COR-L47 (cell line): ENCODE measurements at places on chromosomes 2 and 18.
A peak's percentile ranks its signal among the peaks of the same experiment; 100 is the strongest.

DNA sequence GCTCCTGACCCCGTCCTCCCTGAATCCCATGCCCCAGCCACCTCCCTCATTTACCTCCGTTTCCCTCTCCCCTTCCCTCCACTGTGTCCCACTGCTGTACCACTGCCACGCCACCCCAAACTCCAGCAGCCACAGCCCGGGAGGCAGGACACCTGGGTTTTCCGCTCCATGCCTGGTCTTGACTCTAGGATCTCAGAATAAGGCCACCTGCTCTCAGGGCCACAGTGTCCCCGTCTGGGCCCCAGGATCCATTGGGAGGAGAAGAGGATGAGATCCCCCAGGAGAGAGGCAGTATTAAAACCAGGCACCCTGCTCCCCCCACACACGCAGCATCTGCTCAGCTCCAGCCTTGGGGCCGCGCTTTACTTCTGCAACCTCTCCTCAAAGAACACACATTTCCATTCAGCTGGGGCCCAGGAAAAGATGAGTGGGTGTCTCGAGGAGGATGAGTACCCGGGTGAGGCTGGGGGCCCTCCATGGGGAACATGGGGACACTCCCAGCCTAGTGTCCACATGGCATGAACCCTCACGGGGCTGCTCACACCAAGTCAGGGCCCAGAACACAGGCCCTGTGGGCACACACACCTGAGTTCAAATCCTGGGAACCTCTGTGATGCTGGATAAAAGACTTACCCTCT lies 32.8 kb upstream of the TNS1 start:
- DNase-seq: no peak

DNA sequence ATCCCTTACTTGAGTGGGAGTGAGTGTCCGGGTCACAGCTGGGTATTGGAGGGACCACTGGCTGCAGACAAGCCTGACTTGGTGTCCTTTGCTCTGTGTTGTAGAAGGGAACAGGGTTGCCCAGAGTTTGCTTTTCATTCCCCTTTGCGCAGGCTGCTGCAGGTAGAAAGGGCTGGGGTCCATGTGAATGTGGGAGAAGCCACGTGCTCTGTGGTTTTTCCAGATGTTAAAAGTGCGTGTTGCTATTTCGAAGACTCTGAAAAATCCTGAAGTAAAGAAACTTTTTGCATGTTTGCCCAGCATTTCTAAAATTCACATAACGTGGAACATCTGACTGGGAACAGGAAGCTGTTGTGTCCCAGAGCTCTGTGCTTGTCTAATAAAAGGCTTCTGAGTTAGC lies 28.8 kb downstream of the GLI2 start:
- DNase-seq: no peak

DNA sequence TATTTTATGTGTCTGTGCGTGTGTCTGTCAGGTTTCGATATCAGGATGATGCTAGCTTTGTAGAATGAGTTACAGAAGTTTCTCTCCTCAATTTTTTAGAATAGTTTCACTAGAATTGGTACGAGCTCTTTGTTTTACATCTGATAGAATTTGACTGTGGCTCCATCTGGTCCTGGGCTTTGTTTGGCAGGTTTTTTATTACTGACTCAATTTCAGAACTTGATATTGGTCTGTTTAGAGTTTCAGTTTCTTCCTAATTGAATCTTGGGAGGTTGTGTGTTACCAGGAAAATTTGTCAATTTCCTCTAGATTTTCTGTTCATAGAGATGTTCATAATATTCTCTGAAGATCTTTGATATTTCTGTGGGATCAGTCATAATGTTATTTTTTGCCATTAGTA lies 289.4 kb upstream of the COL3A1 start:
- no peak for DNase-seq

GRCh38 chr18:78736015-78736690 lies 243.5 kb upstream of the SALL3 start:
- DNase-seq: no peak

GRCh38 chr2:98350411-98350810 lies 4.2 kb downstream of the CNGA3 start:
- DNase-seq: no peak

- DNase-seq: no peak
Observed at GRCh38 chr18:3482258-3482657, 32.3 kb downstream of the TGIF1 start.

GRCh38 chr18:75133721-75134610 lies 75.0 kb downstream of the PTGR3 start:
- peak; percentile 61 for DNase-seq

- no peak for DNase-seq
Observed at GRCh38 chr2:107174171-107174570, 288.2 kb upstream of the ST6GAL2 start.

GRCh38 chr2:158457092-158457825 lies 507 bp downstream of the PKP4 start:
- peak; percentile 54 for DNase-seq

DNA sequence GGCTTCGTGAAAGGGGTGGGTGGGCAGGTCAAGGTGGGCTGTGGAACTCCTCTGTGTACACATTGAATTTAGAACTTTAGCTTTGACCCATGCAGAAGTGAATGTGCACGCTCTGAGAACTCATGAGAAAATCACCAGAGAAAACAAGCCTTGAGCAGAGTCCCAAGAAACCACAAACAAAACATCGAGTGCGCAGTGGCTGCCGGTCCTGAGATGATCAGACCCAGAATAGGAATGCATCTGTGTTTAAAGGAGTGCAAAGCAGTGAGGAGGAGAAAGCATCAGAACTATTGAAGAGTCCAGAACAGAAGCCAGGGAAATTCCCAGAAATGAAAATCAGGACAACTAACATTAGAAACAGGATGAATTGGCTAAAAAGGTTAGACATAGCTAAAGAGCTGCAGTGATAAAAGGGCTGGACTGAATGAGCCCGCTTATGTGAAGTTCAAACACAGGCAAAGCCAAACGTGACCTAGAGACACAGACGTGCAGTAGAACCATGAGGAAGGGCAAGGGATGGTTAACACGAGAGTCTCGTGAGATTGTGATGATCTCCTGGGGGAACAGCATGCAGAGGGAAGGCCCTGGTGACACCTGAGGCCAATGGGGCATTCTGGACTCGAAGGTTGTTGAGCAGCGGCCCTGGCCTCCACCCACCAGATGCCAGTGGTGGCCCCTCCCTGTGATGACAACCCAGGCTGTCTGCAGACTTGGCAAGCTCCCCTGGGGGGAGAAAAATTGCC lies 16.4 kb upstream of the TXNL4A start:
- DNase-seq: no peak

GRCh38 chr2:3493615-3494007 lies 25.7 kb downstream of the ADI1 start:
- DNase-seq: peak; percentile 14

GRCh38 chr18:25066516-25066915 lies 285.4 kb downstream of the ZNF521 start:
- DNase-seq: no peak

DNA sequence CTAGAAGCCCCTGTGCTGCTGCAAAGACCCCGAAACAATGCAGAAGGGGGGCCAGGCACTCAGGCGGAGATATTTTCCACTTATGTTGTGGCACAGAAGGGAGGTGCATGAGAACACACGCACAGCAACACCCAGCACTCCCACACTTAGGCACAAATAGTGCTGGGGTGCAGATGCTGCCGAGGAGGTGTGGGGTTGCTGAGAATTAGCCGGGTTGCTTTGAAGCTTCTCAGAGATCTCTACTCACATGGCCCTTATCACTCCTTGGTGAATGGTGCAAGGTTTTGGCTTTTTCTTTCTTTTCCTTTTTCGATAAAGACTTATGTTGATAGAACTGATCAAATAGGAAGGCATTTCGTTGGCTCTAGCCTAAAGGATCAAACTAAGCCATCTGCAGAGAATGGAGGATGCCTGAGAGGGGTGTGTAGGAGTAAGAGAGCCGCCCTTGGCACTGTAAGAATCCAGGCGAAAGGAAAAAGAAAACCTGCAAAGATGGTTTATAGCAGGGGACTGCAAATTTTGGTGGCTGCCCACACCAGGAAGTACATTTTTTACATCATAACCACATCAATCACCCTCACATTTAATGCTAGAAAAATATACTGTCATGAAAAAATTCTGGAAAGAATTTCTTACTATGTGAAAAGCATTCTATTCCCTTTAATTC lies 27.9 kb upstream of the FHL2 start:
- DNase-seq: no peak

DNA sequence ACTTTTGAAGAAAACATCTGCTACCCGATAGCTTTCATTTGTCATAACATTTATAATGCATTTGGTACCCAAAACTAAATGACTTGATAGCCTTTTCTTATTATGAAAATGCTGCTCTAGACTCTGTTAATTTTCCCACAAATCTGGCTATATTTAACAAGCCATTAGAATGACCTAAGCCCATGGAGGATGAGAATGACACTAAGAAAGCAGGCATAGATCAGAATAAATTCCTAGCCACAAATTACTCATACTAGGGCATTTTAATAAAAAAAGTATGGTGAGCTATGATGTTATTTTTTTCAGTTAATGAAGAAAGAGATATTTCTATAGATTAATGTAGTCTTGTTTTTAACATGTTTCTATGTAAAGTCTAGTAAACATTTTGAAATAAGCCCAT lies 1728.3 kb downstream of the SUCLG1 start:
- no peak for DNase-seq

DNA sequence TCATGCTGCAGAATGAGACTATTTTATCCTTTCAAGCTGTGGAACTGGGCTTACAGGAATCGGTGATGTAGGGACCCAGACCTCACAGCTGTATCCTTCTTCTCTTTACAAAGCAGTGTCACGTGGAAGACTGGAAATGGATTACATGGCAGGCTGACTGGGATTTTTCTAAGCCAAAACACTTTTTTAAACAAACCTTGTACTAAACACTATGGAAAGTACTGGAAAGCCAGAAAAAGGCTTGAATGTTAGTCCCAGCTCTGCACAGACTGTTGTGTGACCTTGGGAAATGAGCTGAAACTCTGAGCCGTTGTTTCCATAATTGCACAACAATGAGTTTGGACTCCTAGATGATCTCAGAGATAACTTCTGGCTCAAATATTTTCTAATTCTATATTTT lies 7.6 kb upstream of the ADAM23 start:
- no peak for DNase-seq

DNA sequence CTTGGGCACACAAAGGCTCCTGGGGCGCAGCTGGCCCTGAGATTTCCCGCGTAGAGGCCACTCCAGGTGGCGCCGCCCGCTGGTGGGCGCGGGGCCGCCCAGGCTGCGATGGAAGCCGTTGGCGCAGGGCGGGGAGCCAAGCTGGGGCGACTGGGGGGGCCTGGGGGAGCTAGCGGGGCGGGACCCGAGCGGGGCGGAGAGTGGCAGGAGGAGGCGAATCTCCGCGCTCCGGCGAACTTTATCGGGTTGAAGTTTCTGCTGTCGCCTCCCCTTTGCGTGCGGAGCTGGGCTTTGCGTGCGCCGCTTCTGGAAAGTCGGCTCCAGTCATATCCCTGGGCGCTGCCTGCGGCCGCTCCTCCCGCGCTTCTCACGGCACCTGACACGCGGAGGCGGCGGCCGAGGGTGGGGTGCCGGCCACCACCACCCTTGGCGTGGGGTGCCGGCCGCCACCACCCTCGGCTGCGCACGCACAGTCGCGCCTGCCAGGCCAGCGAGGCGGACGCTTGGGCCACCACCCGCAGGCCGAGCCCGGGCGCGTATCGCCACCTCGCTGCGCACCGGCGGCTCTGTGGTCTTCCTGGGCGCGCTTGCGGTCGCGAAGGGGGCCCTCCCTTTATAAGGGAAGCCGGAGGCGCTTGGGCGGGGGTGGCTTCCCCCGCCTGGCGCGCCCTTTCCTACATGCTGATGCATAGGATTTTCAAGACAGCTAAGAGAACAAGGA lies 919 bp upstream of the CYP1B1 start:
- DNase-seq: no peak

DNA sequence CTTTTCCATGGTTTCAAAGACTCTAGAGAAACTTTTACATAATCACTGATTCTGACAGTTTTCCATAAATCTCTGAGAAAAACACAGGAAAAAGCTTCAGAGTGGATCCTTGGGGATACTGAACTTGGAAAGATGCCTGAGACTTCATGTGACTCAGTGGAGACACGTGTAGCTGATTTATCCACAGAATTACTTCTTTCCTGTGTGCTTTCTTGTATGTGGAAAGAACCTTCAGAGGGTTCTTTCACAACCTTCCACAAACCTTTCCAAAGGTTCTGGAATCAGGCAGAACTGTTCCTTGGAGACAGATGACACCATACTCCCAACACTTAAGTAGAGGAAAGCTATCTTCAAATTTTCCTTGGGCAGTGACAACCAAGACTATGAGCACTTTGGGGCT lies 207.2 kb downstream of the RND3 start:
- DNase-seq: no peak

DNA sequence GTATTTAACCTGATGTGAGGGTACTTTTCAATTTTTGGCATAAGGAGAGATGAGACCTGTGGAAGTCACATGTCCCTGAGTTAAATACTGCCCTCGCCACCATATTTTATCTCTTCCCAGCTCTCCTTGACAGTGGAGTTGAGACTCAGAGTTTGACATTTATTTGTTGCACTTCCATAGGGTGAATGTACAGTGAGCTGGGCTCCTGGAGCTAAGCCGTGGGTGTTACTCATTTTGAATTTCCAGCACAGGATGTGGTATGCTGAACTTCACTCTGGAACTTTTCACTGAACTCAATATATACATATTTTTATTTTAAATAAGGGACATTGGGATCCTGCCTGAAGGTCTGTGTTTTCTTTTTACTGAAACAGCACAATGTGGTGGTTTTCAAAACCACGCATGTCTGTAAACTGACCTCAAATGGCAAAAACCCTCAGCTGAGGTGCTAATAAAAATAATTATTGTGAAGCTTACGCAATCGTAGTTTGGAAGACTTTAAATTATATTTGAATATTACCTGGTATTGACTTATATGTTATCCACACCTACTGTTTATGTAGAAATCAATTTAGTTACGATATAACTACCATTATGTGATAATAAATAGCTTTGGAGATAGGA lies 12.1 kb downstream of the RNF144A start:
- no peak for DNase-seq

DNA sequence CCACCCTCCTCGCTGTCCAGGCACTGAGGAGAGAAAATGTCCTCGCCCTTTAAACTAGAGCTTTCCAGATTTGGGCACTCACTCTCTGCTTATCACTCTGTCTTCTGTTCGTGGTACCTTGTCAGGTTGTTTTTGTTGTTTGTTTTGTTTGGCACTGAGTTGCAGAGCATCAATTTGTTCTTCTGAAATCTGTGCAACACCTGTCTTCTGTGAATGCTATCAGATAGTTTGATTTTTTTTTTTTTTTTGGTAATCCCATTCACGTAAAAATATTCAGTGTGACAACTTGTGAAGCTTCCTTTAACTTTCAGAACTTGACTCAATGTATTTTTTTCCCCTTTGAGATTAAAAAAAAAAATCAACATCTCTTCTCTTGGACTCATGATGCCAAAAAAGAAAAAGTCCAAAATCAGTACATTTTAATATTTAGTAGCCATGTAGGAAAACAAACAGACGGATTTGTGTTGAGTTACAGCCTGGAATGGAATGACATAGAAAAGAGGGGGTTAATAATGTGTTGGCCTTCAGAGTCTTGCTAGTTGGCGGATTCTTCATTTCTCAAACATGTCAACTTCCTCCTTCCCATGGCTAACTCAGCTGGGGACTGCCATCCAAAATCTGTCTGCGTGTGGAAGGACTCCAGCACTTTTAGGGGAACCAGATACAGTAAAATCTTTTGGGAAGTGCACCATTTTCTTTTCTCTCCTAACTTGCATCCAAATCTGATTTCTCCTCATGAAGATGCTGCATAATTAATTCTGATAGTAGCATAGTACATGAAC lies 1.6 kb downstream of the TMEM178A start:
- DNase-seq: no peak
